ENCODE measurements at places on chromosomes 12 and 14. TPM values are rescaled to one million over a fixed set of nuclear protein-coding genes. Genes with fewer than 3 reads are reported as not detected.

GRCh38 chr12:69348162-69348938, at the start of gene LYZ:
Gene LYZ, plus strand, starts transcription at chr12:69348381. Its CDS starts 28 bp downstream, at chr12:69348409.
- no peaks in the 10 kb centered on the region for H3K36me3 ChIP-seq
- H3K4me1 ChIP-seq, result no peaks in the 10 kb centered on the region
- no peak for DNase-seq
- no peak within 1 kb of the TSS for H3K27ac ChIP-seq

- no peak for DNase-seq
- H3K4me1 ChIP-seq, result no peaks in the 10 kb centered on the region
- H3K27ac ChIP-seq, result no peak overlapping the region
- H3K36me3 ChIP-seq, result peaks cover 52% of the 10 kb centered on the region
- no peak overlapping the region for H3K4me3 ChIP-seq
- no peaks in the 10 kb centered on the region for H3K27me3 ChIP-seq
Measured at GRCh38 chr14:73896521-73896920, 9.9 kb downstream of the ZNF410 start.

GRCh38 chr14:64870160-64870559, 9.5 kb downstream of the SPTB start:
- DNase-seq, result no peak
- no peak overlapping the region for H3K27ac ChIP-seq
- H3K36me3 ChIP-seq, result no peaks in the 10 kb centered on the region
- H3K4me1 ChIP-seq, result no peaks in the 10 kb centered on the region
- no peaks in the 10 kb centered on the region for H3K27me3 ChIP-seq

The LHX5 gene
- total RNA-seq, result not detected

The FOXA1 gene
- total RNA-seq, result 27.7 TPM

The ADCY4 gene
- 7.4 TPM for total RNA-seq

The BCL2L14 gene
- 1.6 TPM for total RNA-seq

DNA sequence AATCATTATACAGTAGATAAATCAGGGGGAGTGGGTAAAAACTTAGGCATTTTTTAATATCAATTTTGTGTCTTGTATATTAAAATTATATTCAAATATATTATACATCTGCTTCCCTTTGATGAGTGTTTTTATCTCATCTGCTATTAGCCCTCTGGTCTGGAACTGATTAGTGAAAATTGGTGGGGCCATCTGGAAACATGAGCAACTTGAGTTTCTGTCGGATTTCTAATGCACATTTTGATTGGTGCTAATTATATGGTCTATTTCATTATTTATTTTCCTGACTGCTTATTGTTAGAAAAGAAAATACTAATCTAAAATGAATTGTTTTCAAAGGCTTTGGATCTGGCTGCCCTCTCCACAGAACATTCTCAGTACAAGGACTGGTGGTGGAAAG, 28.2 kb downstream of the TTC8 start:
- H3K27me3 ChIP-seq, result no peaks in the 10 kb centered on the region
- no peak overlapping the region for H3K4me3 ChIP-seq
- no peaks in the 10 kb centered on the region for H3K36me3 ChIP-seq
- no peak overlapping the region for H3K27ac ChIP-seq

- H3K4me3 ChIP-seq, result no peak overlapping the region
- no peak for DNase-seq
- H3K4me1 ChIP-seq, result peaks cover 3% of the 10 kb centered on the region
- no peaks in the 10 kb centered on the region for H3K27me3 ChIP-seq
- no peak overlapping the region for H3K27ac ChIP-seq
Measured at GRCh38 chr12:74891083-74891668, 318.5 kb downstream of the KCNC2 start.

DNA sequence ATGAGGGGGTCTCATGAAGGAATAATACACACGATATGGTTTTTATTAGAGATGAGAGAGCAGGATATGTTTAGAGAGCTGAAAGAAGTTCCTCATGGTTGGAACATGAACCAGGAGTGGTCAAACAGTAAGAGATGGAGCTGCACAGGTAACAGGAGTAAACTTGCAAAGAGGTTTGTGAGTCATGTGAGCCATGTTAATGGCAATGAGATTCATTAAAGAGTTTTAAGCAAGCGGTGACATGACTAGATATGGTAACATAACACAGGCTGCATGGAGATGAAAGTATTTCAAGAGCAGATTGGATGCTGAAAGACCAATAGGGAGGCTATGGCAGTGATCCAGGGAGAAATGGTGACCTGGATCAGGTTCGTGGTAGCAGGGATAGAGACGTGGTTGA, 62.6 kb upstream of the SSTR1 start:
- no peaks in the 10 kb centered on the region for H3K4me1 ChIP-seq
- no peak overlapping the region for H3K4me3 ChIP-seq
- H3K27me3 ChIP-seq, result no peaks in the 10 kb centered on the region
- no peak for DNase-seq
- H3K27ac ChIP-seq, result peak overlapping the region; percentile 9

- H3K36me3 ChIP-seq, result no peaks in the 10 kb centered on the region
- peak overlapping the region; percentile 77 for H3K27ac ChIP-seq
- peaks cover 49% of the 10 kb centered on the region for H3K4me1 ChIP-seq
- no peak overlapping the region for H3K4me3 ChIP-seq
- no peak for DNase-seq
- no peaks in the 10 kb centered on the region for H3K27me3 ChIP-seq
Measured at GRCh38 chr14:22561661-22562579, 27.1 kb downstream of the DAD1 start.

- no peak for DNase-seq
- peaks cover 6% of the 10 kb centered on the region for H3K4me1 ChIP-seq
- H3K27me3 ChIP-seq, result no peaks in the 10 kb centered on the region
- H3K4me3 ChIP-seq, result no peak overlapping the region
Measured at GRCh38 chr12:2768224-2768961, 26.4 kb upstream of the FKBP4 start.

GRCh38 chr12:116490471-116490870, 68.7 kb upstream of the MAP1LC3B2 start:
- no peak overlapping the region for H3K4me3 ChIP-seq
- no peaks in the 10 kb centered on the region for H3K36me3 ChIP-seq
- peaks cover 6% of the 10 kb centered on the region for H3K4me1 ChIP-seq
- H3K27ac ChIP-seq, result no peak overlapping the region
- DNase-seq, result no peak

The KRT72 gene
- total RNA-seq, result not detected

- no peak overlapping the region for H3K4me3 ChIP-seq
- H3K4me1 ChIP-seq, result no peaks in the 10 kb centered on the region
- H3K27me3 ChIP-seq, result no peaks in the 10 kb centered on the region
Measured at GRCh38 chr12:121167232-121167820, 34.6 kb downstream of the P2RX7 start.

- peak overlapping the region; percentile 7 for H3K27ac ChIP-seq
- peaks cover 28% of the 10 kb centered on the region for H3K4me1 ChIP-seq
- H3K27me3 ChIP-seq, result no peaks in the 10 kb centered on the region
- DNase-seq, result no peak
- H3K4me3 ChIP-seq, result no peak overlapping the region
Measured at GRCh38 chr12:58895053-58895452, 25.3 kb downstream of the LRIG3 start.

DNA sequence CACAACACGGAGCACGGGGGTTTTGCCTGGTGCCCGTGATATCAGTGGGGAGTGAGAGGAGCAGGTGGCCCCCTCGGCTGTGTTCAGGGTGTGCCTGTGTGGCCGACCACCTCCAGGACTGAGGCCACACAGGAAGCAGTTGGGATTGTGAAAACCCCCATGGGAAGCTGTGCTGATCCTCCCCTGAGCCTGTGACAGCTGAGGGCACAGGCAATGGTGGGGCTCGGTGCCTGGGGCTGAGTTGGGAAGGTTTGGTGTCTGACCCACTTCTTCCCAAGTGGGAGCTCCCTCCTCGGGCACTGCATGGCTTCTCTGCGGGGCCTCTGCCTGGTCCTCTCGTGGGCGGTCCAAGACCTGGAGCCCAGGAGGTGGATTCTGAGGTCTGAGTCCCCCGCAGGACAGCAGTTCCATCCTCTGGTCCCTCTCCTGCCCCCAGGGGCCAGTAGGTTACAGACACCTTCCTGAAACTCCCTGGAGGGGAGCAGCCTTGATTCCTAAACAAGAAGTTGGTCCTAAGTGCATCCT, 17.9 kb downstream of the PACS2 start:
- no peak for DNase-seq
- H3K27me3 ChIP-seq, result no peaks in the 10 kb centered on the region
- no peak overlapping the region for H3K4me3 ChIP-seq
- no peaks in the 10 kb centered on the region for H3K36me3 ChIP-seq
- no peak overlapping the region for H3K27ac ChIP-seq
- H3K4me1 ChIP-seq, result peaks cover 3% of the 10 kb centered on the region

DNA sequence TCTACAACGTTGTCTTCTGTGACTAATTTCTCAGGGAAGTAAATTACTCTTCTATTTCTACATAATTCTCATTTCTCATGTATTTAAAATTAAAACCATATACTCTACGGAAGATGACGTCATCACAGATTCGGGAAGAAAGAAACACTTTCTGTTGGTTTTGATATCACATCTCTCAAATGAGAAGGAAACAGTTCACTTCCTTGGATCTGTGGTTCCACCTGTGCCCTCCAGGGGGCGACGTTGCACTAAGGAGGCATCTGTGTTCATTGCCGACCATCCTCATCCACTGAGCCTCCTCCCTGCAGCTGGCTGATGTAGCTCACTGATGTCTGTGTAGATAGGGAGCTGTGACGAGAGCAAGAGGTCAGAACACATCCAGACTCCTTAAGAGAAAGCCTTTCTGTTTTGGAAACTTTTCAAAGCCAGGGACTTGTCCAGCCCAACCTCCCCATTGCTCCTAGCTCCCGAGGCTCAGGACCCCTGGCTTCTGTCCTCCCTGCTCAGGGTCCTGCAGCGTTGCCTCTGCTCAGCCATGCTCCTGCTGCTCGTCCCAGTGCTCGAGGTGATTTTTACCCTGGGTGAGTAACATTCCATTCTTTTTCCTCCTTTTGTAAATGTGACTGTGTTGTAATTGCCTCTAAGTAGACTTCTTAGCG, 172.7 kb upstream of the OR4E1 start:
- no peak overlapping the region for H3K27ac ChIP-seq
- H3K4me3 ChIP-seq, result no peak overlapping the region
- no peaks in the 10 kb centered on the region for H3K27me3 ChIP-seq
- no peaks in the 10 kb centered on the region for H3K36me3 ChIP-seq

DNA sequence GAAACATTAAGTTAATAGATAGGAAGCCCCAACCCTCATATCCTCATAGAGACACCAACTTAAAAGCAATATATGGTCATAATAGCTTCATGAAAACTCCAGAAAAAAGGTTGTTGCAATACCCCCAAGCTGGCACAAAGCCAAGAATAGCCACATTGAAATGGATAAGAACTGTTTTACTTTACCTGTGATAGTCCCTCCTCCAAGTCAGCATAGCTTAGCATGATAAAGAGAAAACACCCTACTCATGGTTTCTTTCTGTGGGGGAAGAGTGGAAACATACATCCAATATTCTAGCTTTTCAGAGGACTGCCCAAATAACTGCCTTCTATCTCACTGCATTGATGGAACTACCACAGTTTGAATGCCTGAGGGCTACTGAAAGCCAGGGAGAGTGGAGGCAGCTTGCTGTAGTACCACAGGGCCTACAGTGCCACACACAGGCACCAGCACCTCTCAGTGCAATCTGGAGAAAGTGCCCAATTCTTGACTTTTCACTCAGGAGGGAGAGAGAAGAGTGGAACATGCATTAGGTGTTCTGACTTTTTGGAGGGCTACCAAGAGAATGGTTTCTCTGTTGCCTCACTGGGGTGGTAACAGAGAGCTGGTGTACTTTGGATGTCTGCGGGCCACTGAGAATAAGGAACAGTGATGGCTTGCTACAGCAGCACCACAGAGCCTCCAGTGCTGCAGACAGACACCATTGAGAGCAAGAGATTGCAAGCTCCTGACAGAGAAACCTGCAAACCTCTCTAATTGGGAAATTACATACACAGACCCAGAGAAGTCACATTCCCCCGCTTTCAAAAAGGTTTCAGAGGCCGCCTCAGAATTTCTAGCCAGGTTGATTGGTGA, 157.1 kb upstream of the GARIN2 start:
- no peak for DNase-seq
- H3K27me3 ChIP-seq, result no peaks in the 10 kb centered on the region
- H3K4me1 ChIP-seq, result no peaks in the 10 kb centered on the region
- H3K4me3 ChIP-seq, result no peak overlapping the region

DNA sequence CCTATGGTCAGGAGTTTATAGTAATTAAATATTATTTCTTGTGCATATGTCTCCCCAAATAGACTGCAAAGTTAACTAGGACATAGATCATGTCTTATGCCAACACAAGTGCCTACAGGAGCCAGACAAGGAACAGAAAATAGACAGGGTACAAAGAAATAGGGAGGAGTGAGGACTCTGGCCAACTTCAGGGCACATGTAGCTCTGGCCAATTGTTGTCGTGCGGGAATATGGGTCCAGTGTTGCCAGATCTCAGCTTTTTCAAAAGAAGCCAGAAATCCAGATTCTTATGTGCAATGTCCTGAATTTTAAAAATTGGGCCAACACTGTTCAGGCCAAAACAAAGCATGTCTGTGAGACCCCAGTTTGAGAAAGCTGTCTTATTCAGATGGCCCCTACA, 68.7 kb downstream of the RFX4 start:
- H3K4me1 ChIP-seq, result no peaks in the 10 kb centered on the region
- H3K27ac ChIP-seq, result no peak overlapping the region
- no peak for DNase-seq
- peaks cover 23% of the 10 kb centered on the region for H3K27me3 ChIP-seq

The TMEM30B gene
- 18.5 TPM for total RNA-seq

GRCh38 chr14:59020382-59020781, 168.1 kb upstream of the DAAM1 start:
- no peak overlapping the region for H3K27ac ChIP-seq
- no peak overlapping the region for H3K4me3 ChIP-seq
- no peak for DNase-seq
- H3K4me1 ChIP-seq, result no peaks in the 10 kb centered on the region
- H3K36me3 ChIP-seq, result no peaks in the 10 kb centered on the region

The CLEC1B gene
- not detected for total RNA-seq

- H3K27me3 ChIP-seq, result no peaks in the 10 kb centered on the region
- peaks cover 94% of the 10 kb centered on the region for H3K4me1 ChIP-seq
- no peak for DNase-seq
- no peak overlapping the region for H3K4me3 ChIP-seq
- H3K36me3 ChIP-seq, result peaks cover 15% of the 10 kb centered on the region
Measured at GRCh38 chr12:108845696-108846095, 11.7 kb downstream of the SSH1 start.

The VRTN gene
- total RNA-seq, result not detected

DNA sequence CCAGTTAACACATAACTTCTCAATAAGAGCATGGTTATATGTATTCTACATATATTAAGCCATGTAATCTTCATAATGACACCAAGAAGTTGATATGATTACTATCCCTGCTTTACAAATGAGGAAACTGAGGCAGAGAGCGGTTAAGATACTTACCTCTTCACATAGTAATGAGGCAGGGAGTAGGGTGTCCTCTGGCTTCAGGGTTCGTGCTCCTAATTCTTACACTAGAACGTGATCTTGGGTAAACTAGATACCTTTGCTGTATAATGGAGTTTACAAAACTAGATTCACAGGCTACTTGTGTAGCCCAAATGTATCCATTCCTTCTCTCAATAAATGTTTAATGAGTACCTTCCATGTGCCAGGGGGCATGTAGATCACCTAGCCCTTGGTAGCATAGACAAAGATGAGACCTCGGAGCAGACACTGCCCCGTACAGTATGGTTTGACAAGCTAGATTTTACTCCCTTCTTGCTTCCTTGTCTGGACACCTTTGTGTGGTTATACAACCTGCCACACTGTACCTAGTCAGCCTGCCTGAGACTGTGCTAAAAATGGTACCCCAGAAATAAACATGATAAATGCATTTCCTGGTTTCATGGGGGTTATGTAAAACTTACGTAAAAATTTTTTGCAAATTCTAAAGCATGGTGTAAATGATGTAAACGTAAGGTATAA, 991.8 kb downstream of the VRK1 start:
- no peaks in the 10 kb centered on the region for H3K36me3 ChIP-seq
- H3K27ac ChIP-seq, result no peak overlapping the region
- no peak for DNase-seq
- H3K4me3 ChIP-seq, result no peak overlapping the region

- no peak for DNase-seq
- no peak overlapping the region for H3K4me3 ChIP-seq
- H3K36me3 ChIP-seq, result no peaks in the 10 kb centered on the region
- no peaks in the 10 kb centered on the region for H3K27me3 ChIP-seq
Measured at GRCh38 chr14:68511129-68512047, 281.5 kb downstream of the ZFP36L1 start.

Measured in esophagus squamous epithelium (tissue), 5 donors.